CD4-positive, alpha-beta T cell treated with Interferon gamma for 1 hour (primary cell): ENCODE measurements at places on chromosomes 11 and 22.
A peak's percentile ranks its signal among the peaks of the same experiment; 100 is the strongest.

GRCh38 chr11:116366980-116367645 is 405.7 kb downstream of the BUD13 start:
- no peak for DNase-seq

DNA sequence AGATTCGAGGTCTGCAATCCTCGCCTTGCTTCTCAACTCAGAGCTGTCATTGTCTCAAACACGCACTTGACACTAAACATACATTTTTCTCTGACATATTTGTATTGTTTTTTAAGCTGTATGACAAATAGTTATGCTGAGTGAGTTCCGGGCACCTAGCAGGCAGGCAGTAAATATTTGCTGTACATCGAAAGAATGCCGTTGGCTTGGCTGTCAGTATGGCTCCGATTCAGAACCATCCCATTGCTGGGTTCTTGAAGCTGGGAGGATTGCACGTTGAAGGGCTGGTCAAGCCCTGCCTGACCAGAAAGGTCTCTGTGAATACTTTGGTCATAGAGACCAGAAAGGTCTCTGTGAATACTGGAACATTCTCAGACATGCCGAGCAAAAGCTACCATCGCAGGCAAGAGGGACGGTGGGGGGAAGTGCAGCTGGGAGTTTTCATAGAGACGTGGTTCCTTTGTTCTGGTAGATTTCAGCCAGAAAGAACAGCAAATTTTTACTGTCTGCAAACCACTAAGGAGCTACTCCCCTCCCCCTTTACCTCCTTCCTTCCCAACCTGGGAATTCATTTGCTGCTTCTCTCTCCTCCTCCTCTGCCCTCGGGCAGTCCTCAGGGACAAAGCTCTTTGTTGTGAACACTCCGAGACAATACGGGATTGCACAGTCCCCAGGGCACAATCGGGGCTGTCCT is 202.2 kb upstream of the SORL1-AS1 start:
- DNase-seq, result no peak

DNA sequence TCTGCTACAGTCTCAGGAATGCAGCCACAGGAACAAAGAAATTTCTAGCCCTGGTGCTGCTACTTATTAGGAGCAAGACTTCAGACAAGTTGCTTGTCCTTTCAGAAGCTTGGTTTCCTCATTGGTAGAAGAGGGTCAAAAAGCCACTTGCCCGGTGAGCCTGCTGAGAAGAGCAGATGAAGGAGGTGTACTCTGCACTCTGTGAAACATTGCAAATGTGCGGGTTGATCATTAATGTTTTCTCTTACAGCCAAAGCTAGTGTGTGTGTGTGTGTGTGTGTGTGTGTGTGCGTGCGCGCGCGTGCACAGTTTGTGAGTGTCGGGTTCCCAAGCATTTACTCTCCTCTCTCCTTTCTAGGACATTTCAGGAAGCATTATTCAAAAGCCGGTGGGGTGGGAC is 86.3 kb upstream of the NNMT start:
- no peak for DNase-seq

- no peak for DNase-seq
These were observed 8.2 kb upstream of the LAYN start for GRCh38 chr11:111532365-111532709.

DNA sequence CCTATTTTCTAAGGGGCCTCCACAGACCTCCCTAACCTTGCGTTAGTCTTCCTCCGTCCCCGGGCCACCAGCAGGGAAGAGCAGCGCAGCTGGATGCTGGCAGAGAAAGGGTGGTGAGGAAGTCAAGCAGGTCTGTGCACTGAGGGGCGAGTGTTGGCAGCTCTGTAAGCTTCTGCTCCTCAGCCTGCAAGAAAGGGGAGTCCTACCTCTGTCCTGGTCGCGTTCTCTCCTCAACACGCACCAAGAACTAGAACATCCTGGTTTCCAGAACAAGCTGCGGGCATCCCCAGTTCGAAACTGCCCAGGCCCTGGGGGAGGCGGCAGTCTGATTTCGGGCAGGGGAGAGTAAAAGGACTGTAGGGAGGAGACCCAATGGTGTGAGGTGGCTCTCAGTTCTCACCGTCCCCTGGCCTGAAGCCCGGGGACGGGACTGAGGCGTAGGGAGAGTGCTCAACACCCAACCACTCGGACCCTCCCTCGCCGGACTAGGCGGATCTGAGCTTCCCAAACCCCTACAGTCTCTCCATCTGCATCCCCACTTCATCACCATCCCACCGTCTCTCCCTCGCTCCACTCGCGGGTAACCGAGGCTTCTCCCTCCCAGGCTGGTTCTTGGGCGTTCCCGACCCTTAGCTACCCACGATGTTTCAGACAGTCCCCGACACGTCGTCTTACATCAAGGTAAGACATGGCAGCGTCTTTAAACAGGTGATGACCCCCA is 7.7 kb upstream of the FLI1 start:
- DNase-seq, result no peak

GRCh38 chr11:96193745-96194443 is 149.1 kb downstream of the MAML2 start:
- no peak for DNase-seq

DNA sequence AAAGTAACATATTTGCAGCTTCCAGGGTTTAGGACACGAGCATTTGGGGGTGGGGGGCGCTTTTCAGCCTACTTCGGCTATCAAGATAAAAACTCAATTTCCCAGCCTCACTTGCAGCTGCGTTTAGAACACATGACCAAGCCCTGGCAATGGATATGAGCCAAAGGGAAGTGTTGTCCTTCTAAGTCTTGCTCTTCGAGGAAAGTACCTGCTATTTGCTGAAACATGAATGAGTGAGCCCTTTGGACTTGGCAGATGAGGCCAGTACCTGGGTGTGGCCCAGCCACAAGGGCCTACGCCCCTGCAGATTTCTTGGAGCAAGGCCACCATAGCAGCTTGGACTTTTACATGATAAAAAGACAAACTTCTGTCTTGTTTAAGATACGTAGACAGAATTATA is 60.2 kb upstream of the SORL1 start:
- DNase-seq, result no peak

- no peak for DNase-seq
These were observed 19.2 kb downstream of the EIF3M start for GRCh38 chr11:32602657-32603415.

DNA sequence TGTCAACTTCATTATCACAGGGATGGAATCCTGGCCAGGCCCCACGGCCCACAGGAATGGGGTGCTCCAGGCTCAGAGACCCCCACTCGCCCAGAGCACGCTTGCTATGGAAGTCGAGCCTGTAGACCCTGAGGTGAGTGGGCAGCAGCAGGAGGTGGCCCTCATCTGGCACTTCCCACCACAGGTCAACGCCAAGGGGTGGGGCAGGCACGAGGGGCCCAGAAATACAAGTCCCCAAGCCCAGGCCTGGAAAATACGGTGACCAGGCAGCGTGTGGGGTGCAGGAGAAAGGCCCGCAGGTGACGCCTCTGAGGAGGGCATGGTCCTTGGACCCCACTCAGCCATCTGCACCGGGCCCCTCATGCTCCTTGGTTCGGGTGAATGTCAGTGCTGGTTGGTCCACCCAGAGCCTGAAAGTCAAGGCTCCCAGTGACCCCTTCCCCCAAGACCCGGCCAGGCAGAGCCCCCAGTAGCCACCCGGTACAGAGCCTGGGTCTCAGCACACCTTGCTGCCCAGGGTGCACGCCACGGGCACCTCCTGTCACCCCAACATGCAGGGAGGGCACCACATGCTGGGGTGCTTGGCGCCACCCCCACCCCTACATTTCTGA is 2.4 kb downstream of the MOB2 start:
- DNase-seq, result no peak

DNA sequence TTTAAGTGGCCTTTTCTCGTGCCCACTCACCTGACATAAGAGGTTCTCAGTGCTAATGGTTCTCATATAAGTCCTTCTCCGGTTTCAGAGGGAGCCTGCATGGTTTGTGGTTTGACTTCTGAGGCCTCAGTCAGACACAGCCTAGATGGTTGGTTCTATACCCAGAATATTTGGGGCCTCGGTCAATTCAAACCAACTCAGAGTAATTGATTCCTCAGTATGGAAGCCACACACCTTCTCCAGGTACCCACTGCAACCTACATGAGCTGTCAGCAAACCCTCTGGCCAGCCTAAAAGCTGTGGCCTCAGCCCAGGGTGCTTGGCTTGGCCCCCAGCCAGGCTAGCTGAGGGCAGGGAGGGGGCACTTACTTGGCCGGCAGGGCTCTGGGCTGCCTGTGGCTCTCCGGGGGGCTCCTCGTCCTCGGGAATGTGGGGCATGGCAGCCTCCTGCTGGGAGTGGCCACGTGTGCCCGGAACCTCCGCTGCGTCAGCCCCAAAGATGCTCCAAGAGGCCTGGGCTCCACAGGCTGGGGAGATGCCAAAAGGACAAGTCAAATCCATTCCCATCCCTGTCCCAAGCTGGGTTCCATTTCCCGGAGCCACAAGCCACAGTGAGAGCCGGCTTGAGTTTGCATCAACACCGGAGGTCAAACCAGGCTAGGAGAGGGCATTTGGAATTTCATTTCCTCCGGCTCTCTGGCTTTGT is 41.7 kb downstream of the IRAG1 start:
- DNase-seq, result no peak

DNA sequence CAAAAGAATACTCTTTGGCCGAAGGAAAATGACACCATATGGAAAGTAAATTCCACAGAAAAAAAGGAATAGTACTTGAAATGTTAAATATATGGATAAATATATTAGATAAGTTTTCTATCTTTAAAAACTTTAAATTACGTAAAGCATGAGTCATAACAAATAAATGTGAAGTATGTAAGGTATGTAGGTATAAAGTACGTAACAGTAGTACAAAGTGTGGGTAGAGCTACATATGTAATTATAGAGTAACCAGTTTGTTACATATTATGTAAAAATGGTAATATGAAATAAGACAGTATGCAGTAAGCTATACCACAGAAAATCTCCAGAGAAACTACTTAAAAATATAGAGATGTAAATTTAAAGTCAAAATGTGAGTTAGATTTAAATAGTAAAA is 582.3 kb upstream of the CHORDC1 start:
- DNase-seq, result no peak

- DNase-seq, result peak; percentile 62
These were observed 23.2 kb upstream of the ZBTB16 start for GRCh38 chr11:114036147-114036811.

GRCh38 chr11:119728211-119728626 is 781 bp downstream of the NECTIN1 start:
- no peak for DNase-seq

DNA sequence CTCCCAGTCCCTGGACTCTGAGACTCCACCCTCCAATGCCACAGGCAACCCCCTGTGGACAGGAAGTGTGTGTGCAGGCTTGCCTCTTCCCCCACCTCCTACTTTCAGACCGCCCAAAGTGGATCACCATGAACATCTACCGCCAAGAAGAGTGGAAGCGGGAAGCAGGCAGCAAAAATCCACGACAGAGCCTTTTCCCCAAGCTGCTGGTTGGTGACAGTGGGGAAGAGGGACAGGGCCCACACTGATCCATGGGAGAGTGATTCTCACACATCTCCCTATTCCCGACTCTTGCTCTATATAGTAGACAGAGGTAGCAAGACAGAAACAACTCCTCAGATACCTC is 53.4 kb upstream of the SPATA19 start:
- DNase-seq, result no peak

DNA sequence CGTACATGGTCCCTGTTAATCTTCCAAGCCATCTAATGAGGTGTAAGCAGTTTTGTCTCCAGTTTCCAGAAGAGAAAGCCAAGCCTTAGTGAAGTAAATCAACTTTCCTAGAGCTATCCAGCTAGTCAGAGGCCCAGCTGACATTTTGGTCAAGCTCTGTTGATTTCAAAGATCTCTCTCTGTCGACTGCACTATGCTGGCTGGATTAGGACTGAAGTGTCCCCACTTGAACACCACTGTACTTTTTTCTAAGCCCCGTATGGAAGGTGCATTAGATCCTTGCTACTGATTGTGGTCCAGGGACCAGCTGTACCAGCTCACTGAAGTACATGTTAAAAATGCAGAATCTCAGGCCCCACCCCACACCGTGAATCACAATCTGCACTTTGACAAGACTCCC is 176.5 kb upstream of the NAV2 start:
- no peak for DNase-seq

- DNase-seq, result no peak
These were observed 188.3 kb downstream of the OPCML start for GRCh38 chr11:133343951-133344350.

DNA sequence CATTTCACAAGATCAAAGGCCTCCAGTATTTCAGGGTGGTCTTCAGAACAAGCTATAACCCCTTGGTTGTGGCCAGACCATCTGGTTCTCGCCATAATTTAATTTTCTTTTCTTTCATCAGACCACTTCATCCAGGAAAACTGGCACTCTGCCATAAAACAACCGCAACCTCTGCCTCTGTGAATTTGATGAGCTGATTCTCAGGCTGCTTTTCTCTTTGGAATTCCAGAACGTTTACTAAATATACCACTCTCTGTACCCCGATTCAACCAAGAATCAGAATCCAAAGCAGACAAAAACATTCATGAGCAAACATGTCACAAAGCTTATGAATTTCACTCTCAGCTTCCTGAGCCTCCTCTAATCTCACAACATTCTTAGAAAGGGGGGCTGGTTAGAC is 331.8 kb upstream of the SYN3 start:
- no peak for DNase-seq

DNA sequence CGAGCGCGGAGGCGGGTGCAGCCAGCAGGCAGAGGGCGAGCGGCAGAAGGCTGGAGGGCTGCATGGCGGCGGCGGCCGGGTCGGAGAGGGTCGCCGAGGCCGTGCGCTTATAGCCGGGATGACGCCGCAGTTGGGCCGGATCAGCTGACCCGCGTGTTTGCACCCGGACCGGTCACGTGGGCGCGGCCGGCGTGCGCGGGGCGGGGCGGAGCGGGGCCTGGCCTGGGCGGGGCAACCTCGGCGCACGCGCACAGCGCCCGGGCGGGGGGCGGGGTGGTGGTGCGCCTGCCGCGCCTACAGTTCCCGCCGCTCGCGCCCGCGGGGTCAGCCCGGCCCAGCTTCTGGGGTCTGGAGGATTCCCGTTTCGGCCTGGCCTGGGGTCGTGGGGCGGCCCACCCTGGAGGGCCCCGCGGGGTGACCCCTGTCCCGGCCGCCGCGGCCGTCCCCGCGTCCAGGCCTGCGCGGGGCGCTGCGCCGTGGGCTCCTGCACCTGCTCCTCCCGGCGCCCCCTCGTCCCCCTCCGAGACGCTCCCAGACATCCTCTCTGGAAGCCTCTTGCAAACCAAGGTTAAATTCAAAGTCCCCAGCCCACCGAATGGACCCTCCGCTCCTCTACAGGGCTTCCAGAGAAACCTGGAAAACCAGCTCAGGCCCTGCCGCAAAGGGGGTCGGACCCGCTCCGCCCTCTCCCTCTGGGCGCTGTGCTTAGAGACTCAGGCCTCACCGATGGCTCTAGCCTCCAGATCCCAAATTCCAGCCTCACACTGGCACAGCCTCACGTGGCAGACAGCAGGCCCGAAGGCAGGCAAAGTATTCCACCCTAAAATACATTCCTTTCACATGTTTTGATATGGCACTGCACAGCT is at the start of gene CTSD:
Gene CTSD (minus strand): TSS at position 132 of the 866 bp plus-strand sequence. CDS start 68 bp downstream, at position 64.
- peak; percentile 83 for DNase-seq

- DNase-seq, result peak; percentile 98
These were observed 6.7 kb downstream of the CENPM start for GRCh38 chr22:41939981-41940831.

DNA sequence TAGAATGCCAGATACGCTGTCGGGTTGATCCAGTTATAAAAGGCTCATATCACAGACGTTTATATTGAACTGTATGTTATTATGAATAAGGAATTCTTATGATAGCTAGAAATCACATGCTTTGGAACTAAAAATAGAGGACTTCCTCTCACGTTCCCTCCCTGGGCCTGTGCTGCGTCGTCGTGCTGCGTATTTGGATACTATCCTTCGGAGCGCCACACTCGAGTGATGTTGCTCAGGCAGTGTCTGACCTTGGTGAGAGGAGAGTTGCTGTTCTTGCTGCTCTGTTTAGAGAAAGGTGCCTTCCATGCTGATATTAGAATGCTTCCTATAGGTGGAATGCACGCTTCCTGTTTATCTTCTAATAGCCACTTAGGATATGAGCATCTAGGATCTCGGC is 20.2 kb upstream of the ST14 start:
- no peak for DNase-seq
